ENCODE measurements at places on chromosomes 16 and 17.

- no peak for DNase-seq
These were observed 57.2 kb upstream of the CACNG3 start for GRCh38 chr16:24198807-24199533.

GRCh38 chr17:30921544-30922196, at the start of gene ADAP2:
TSS of gene ADAP2 (plus strand) at chr17:30921945. CDS start at chr17:30922015, 70 bp downstream.
- no peak for DNase-seq

GRCh38 chr17:39404542-39405378, 3.3 kb upstream of the FBXL20 start:
- peak; percentile 78 for DNase-seq

- no peak for DNase-seq
These were observed 18.0 kb downstream of the C16orf87 start for GRCh38 chr16:46812781-46813540.

DNA sequence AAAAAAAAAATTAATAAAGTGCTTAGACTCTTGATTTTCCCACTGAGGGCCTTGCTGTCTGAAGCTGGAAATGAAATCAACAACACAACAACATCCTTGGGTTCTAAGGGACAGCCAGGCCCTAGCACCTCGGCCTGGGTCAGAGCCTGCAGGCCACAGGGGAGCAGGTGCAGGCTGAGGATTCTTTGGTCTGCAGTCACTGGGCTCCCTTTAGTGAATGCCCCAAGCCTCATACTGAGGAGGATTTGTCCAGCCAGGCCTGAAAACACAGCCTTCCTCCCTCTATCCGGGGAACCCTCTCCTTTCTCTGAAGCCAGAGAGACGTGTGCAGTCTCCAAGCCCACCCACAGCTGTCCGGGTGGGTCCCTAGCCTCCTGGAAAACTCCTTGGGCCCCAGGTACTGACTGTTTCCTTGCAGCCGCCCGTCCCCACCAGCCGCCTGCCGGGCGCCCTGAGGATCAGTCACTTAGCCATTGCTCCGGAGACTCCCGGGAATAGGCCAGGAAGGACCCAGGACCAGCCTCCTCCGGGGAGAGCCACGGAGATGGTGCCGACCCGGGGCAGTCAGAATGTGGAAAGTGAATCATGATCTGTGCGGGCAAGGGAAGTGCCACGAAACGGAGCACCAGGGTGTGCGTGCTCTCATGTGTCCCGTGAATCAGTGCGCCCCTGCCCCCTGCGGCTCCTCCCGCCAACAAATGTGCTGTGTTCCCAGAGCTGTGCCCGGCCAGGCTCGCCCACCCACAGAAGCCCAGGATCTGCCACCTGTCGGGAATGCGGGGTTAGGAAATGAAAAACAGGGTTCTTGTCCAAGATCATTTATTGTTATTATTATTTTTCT, 91.0 kb downstream of the RTN4RL1 start:
- DNase-seq: no peak

DNA sequence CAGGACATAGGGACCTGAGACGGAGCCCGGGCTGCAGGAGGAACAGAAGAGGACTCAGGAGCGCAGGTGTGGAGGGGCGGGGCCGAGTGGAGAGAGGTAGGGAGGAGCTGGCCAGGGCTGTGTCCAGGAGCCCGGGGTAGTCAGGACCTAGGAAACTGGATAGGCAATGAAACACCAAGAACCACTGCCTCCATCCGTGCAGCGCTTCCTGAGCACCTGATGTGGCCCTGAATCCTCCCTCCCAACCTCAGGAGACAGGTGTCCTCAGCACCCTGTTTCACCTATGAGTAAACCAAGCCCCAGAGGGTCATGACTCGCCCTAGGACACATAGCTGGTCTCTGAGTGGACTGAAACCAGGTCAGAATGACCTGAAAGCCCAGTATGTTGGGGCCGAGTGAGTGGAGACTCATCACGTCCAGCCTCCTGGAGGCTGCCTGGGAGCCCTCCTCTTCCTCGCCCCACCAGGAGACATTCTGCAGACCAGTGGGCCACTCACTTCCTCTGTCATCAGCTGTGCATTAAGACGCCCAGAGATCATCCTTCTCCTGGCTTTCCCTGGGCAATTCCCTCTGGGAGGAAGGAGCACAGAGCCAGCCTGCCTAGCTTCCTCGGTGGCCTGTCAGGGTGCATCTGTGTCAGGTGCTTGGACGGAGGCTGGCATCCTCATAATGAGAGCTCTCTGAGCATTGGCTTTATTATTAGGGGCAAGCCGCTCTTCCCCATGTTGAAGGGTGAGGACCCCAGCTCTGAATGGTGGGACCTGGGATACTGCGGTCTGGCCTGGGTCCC, 72.8 kb downstream of the SCNN1B start:
- DNase-seq: no peak
